ENCODE measurements at places on chromosomes 12 and 14. TPM values are rescaled to one million over a fixed set of nuclear protein-coding genes. Genes with fewer than 3 reads are reported as not detected.

The SPTB gene
- 0.09 TPM for total RNA-seq

The BICD1 gene
- total RNA-seq, result 18.2 TPM

The VRTN gene
- not detected for total RNA-seq

The RASSF9 gene
- not detected for total RNA-seq

The TSHR gene
- total RNA-seq, result 1.7 TPM

The HNRNPA1 gene
- total RNA-seq, result 1,642 TPM

The HRK gene
- 0.05 TPM for total RNA-seq

Measured in T-cell (primary cell).